ENCODE measurements at places on chromosomes 5 and 9. TPM values are rescaled to one million over a fixed set of nuclear protein-coding genes. Genes with fewer than 3 reads are reported as not detected.

DNA sequence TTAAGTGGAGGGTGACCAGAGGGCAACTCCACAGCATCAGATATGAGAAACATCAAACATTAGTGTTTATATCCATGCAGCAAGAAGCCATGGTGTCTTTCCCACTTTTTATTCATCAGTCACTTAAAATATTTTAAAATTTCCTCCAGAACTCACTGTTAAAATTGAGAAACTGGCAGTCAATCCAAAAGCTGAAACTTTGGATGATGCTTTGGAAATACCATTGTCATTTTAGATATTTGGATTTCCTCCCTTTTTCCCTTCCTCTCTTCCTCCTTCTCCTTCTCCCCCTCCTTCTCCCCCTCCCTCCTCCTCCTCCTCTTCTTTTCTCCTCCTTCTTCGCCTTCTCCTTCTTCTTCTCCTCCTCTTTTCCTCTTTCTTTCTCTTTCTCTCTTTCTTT is 33.1 kb upstream of the NTRK2 start:
- H3K27me3 ChIP-seq, result no peaks in the 10 kb centered on the region
- DNase-seq, result no peak
- H3K4me3 ChIP-seq, result no peak overlapping the region
- H3K27ac ChIP-seq, result no peak overlapping the region

Gene ADAMTS16
- total RNA-seq, result not detected

Gene FAM221B
- total RNA-seq, result not detected

DNA sequence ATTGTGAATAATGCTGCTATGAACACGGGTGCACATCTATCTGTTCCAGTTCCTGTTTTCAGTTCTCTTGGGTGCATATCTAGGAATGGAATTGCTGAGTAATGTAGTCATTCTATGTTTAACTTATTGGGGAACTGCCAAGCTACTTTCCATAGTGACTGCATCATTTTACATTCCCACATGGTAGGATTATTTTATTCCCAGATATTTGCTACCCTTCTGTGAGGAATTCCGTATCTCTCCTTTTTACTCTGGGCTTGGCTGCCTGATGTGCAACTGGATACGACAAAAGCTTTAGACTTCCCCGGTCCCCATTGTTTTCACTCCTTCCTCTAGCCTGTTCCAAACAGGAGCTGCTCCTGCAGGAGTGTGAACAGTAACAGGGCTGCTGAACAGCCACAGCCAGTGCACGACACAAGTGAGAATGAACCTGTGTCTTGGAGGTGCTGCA is 7.2 kb downstream of the TAS2R1 start:
- no peak overlapping the region for H3K27ac ChIP-seq
- no peak for DNase-seq
- no peaks in the 10 kb centered on the region for H3K36me3 ChIP-seq
- peaks cover 20% of the 10 kb centered on the region for H3K4me1 ChIP-seq

Gene EQTN
- total RNA-seq, result not detected

Gene C5orf58
- total RNA-seq, result not detected

GRCh38 chr5:40630126-40630525 is 49.6 kb upstream of the PTGER4 start:
- no peaks in the 10 kb centered on the region for H3K4me1 ChIP-seq
- H3K36me3 ChIP-seq, result no peaks in the 10 kb centered on the region
- no peak for DNase-seq

Gene TMEM171
- 0.59 TPM for total RNA-seq
